ENCODE measurements at places on chromosomes 5 and 9.

DNA sequence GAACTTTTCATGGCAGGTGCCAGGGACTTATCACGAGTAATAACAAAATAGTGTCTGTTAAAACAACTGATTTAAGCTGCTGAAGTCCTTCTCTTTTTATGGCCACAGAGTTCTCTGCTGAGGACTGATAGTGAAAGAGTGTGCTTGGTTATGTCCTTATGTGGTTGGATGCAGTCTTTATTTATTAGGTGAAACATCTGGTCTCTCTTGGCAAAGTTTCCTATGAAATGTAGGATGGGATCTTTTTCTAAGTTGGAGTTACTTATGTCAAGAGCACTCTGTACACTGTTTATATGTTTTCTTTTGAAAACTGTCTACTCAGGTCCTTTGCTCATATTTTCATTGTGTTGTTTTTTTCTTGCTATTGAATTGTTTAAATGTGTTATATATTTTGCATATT lies 1816.1 kb upstream of the C9orf72 start:
- no peak for DNase-seq

DNA sequence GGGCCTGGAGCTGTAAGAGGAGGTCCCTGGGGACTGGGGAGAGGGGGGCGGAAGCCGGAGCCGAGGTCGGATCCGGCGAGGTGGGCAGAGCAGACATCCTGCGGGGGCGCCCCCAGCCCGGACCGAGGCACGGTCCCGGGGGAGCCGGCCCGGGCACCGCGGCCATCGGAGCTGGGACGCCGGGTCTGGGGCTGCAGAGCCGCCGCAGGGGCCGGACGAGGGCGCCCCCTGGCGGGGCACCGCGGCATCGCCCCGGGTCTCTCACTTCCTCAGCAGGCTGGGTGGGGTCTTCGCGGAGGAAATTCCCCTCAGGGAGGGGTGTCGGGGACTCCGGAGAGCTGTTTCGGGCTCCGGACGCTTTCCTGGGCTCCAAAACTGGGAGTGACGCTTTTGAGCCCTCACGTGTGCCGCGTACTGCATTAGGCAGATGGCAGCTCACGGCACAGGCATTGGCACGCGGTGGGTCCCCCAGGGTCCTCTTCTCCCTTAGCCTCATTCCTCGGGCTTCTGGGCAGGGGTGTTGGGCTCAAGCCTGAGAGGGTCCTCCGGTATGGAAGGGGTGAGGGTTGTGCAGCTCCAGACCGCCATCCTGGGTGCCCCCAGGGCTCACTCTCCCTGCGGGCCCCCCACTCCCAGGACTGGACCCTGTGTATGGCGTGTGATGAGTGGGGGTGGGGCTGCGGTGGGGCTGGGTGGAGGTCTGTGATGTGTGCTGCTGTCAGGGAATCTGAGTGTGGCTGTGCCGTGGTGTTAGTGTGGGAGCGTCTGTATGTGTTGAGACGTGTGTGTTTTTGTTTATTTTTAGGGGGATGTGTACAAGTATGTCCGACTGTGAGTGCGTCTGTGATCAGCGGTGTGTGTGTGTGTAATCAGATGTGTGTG lies 29.6 kb downstream of the LHX2 start:
- no peak for DNase-seq

- no peak for DNase-seq
Observed at GRCh38 chr5:143337946-143338345, 65.5 kb downstream of the NR3C1 start.

DNA sequence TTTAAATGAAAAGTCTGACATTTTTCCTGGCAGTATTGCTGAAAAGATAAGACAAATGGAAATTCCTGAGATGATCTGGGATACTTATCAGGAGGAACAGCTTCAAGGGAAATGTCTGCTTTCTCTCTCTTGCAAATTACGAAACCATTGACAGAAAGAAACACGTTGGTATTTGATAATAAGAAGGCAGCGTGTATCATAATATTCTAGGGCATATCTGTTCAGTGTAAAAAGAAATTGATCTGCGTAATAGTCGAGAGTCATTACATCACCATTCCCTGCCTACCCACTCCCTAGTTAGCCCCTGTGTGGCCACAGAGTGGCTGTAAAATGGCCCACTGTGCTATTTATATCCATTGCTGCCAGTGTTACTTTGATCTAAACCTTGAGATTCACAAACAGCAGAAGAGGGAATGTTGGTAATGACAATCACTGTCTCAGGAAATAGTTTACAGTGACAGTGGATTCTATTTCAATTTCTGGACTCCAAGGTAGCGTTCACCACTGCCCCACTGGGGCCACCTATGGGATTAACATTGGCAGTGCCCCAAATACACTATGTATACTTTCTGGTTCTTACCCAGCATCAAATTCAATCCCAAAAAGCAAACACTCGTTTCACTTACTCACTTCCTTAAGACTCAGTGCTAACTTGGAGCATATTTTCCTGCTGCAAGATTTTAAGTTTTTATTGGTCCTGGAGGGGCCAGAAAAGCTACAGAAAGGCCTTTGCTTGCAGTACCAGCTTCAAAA lies 133.4 kb upstream of the GAS1 start:
- no peak for DNase-seq

DNA sequence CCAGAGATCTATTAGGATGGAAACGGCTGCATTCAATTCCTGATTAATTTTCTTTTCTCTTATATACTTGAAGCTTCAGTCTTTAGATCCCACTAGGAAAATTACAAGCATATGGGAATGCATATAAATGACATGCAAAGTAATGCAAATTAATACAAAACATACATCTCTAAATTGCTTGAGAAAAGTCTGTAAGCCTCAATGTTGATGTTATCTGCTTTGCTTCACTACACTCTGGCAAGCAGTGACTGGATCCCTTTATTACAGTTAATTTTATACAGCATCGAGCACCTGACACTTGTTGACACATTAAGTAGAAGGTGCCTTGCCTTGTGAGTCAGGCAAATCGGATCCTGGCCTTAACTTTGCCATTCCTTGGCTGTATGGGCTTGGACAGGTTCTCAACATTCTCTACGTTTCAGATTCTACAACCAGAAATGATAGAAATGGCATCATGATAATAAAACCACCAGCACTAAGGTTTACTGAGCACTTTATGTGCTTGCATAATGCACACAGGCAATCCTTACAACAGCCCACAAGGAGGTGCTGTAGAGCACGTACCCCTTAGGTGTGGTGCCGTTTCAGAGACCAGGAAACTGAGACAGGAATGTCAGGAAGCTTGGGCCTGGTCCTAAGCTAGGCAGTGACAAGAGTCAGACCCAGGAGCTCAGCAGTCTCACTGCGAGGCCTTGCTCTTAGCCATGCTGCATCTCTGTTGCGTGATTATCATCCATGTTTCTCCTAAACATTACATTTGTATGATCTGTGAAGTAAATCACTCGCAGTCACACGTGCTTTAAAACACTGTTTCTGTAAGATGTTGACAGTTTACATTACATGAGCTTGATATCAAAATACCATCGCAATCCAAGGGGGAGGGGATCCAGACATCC lies 2.7 kb downstream of the GCNT4 start:
- no peak for DNase-seq

- DNase-seq, result no peak
Observed at GRCh38 chr5:143229426-143229895, 174.0 kb downstream of the NR3C1 start.

GRCh38 chr5:106311230-106311915 lies 1359.4 kb downstream of the EFNA5 start:
- no peak for DNase-seq

DNA sequence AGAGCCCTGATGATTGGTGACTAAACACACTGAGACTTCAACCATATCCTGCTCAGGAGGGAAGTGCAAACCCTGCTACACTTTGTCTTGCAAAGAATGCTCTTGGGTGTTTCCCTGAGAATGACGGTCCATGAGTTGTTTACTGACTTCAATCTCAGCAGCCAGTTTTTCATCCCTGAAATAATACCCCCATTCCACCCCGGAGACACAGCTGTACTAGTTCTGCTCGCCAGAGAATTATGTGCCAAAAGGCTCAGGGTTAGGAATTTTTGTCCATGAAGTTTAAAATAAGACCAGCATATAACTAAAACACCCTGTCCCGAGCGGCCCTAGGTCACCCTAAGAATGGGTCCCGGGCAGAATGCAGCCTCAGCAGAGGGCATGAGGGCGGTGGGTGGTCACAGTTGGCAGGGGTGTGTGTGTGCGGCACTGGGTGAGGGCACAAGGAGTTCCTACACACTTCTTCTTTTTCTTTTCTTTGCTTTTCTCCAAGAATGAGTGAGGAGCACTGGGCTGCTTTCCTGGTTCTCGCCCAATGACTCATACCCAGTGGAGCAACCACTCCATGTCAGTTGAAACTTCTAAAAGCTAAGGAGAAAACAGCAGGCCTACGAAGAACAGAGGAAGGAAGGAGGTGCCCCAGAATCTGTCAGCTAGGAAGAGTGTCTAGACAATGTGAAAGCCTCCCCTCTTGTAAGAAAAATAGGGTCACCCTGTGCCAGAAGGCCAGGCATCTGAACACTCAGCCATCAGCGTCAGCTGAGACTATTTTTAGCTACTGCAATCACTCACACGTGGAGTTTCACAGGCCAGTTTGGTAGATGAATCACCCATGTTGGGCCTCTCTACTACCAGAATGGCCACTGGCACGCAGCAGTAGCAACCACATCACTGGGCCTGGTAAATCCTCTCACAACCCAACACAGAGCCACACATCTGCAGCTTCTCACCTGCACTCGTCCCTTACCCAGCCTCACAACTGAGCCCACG lies 105.9 kb downstream of the DPYSL3 start:
- no peak for DNase-seq

DNA sequence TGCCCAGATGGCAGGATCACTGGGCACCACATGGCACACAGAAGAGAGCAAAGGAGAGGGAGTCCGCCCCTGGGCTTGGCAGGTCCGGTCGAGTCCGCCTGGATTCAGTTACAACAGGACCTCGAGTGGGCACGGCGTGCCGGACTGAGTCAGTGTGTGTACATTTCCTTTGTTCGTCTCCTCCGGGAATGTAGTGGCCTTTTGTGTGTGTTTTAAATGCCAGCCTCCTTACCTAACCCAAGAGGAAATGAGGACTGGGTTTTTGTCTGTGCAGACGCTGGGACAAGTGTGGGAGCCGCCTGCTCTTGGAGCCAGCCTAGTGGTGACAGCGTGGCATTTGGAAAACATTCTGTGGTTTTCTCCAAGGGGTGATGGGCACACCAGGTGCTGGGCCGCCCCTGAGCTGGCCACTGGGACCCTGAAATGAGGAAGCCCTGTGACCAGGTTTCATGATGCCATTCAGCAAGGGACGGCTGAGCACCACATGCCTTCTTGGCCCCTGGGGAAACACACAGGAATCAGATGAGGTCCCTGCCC lies 9.6 kb downstream of the NEK6 start:
- DNase-seq, result no peak

DNA sequence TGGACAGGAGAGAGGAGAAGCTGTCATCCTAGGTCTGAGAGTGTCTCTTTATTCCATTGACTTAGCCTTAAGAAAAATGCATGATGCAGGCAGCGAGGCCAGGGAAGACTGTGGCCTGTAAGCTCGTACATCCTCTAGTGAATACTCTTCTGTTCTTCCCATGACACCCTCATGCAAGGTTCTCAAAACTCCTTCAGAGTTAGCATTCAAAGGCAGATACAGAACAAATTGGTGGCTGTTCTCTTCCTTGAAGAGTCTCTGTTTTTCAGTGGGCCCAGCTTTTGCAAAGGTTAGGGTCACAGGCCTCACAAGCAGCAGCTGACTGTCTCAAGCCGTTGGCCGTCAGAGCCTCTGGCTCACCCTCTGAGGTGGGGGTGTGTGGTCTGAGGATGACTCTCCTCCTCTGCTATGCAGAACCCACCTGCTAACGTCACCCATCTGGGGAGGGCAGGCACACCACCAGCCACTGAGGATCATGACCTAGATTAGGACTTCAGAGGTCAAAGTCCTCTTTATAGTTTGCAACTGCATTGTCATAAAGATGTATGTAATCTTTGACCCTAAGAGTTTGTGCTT lies 15.1 kb downstream of the ADCY2 start:
- no peak for DNase-seq

DNA sequence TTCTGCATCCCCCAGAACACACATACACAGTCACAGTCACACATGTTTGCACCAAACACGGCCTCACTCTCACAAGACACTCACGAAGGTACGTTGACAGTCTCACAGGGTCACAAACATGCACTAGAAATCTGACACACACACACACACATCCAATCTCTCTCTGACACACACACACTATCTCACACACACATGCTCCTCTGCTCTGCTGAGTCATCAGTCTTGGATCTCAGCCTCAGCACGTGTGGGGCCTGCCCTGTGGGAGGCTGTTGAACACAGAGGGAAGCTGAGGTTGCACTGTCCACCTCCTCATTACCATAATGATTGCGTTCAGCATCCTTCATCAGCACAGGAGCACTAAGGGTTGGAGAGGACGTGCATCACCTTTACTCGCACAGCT lies 188.8 kb downstream of the MTRR start:
- DNase-seq, result no peak

GRCh38 chr5:92494508-92494907 lies 1086.5 kb downstream of the NR2F1-AS1 start:
- DNase-seq, result no peak

DNA sequence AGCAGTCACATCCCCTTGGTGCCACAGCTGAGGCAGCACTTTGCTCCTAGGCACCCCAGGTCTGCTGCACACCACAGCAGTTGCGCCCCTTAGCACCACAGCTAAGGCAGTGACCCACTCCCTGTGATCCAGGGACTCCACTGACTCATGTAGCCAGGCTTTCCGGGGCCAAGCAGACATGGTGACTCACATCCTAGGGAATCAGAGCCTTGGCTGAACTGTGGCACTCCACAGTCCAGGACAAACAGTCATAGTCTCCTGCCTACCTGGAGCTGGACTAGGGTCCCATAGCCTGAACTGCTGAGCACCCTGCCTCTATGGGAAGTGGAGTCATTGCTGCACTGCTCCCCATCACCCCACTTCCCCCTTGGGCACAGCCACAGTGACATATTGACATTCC lies 338.7 kb downstream of the NPR3 start:
- no peak for DNase-seq

DNA sequence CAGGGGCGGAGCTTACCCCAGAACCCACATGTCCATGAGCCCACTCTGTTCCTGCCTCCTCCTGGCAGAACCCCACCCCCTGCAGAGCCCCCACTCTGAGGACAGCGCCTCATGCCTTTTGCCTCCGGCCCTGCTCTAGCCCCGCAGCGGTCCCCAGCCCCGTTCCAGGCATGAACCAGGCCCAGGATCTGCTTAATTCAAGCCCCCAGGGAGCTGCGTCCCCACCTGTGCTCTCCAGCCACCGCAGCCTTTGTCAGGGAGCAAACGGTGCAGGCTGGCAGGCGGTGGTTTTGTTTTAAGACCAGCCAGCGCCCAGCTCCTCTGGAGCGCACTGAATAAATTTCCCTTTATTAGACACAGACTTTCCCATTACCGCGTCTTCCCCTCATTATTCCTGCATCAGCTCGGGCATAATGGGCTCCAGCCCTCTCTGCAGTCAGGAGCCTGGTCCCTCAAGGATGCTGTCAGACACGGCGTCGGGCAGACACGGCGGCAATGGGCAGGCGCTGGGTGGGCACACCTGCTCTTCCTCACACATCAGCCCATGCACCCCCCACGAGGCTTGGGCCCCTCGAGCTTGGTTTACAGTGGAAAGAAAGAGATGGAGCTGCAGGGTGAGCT lies 137.6 kb downstream of the OLFM1 start:
- no peak for DNase-seq

- no peak for DNase-seq
Observed at GRCh38 chr5:34598177-34598794, 57.8 kb upstream of the RAI14 start.

All from activated CD8-positive, alpha-beta memory T cell treated with anti-CD3 and anti-CD28 coated beads for 4 hours (primary cell).